ENCODE measurements at places on chromosomes 5 and 9.
A peak's percentile ranks its signal among the peaks of the same experiment; 100 is the strongest.

DNA sequence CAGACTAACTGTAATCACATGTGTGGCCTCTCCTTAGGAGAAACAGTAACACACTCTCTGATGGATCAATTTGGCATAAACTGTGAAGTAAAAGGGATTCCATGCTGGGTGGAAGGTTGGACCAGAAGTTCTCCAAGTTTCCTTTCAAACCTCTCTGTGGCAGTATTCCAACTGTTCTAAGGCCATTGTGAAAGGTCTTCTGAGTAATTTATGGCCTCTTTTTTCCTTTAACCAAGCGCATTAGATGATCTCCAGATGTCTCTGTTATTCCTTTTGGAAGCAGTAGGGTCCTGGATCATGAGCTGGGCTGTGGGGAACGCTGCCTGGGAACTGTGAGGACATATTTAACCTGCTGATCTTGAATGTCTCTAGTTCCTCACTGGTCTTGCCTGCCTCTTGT, 80.6 kb upstream of the IL6ST start:
- no peak for DNase-seq

- DNase-seq = no peak
Observed at GRCh38 chr5:115459855-115460341, 84.7 kb downstream of the FEM1C start.

DNA sequence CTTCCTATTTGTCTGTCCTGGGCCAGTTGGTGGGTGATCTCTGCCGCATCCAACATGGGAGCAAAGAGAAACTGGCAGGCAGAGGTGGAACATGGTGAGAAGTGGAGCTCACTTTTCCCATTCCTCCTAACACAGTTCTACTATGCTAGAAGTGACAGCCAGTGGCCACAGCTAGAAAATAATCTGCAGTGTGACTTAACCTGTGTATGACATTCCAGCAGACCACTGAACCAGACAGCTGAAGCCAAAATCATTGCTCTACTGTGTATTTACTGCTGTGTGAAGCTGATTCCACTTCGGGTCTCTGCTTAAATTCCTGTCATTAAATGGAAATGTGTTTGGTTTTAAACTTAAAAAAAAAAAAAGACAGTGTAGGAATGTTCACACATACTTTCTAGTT, 523.0 kb downstream of the MTRR start:
- DNase-seq = no peak

DNA sequence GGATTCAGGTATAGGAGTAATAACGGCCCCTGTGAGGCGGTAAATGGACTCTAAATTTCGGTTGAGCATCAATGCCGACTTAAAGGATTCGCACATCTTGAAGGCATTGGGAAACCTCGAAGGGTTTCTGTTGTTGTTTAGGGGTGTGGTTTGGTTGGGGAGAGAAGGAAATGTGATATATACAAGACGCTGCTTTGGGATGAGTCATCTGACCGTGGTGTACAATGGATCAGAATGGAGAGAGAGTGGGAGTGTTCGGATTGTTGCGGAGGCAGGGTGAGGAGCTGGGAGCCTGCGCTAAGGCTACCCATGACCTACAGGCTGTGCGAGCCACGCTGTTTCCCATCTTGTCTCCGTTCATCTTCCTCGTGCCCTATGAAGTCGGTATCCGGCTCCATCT, 60.4 kb upstream of the ERCC6L2 start:
- DNase-seq = no peak

GRCh38 chr9:114431770-114432169, 44.0 kb upstream of the AKNA start:
- DNase-seq = no peak

DNA sequence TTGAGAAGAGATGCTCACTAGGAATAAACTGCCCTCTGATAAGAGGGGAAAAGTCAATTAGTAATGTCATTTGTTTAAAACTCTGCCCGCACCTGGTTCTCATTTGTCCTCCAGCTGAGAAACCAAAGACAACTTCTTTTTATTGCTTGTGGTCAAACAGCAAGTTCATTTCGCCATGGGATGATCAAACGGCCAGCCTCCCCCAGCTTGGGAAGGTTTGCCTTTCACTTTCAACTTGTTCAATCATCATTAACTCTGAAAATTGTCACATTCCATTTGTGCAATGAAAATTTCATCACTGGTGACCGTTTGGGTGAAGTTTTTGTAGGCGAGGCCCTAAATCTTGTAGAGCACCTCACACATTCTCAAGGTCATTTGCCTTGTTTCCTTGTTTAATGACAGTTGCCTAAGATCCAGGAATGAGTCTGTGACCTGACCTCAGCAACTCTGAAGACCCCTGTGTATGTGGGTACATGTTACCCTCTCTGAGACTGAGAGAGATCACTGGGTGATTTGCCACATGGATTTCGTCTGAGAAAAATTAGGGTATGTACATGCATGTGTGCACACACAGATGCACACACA, 117.7 kb downstream of the MARCHF3 start:
- DNase-seq = no peak

DNA sequence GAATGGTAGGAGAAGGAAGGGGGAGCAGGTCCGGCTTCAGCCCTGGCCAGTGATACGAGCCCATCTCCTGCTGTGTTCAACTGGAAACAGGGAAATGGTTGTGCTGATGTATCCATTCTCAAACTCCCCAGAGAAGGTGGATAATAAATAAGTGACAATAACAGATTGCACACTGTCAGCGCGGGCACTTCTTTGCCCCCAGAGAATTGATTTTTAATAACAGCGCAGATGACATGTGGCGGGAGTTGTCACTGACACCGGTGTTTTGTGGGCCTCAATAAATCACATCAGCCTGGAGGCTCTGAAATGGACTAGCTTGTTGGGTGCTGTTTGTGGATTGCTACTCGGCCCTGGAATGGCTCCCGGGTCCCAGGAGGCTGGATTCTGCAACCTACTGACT, 141.4 kb upstream of the PANK3 start:
- DNase-seq = no peak

GRCh38 chr5:157519579-157520253, 55.9 kb downstream of the ADAM19 start:
- no peak for DNase-seq

DNA sequence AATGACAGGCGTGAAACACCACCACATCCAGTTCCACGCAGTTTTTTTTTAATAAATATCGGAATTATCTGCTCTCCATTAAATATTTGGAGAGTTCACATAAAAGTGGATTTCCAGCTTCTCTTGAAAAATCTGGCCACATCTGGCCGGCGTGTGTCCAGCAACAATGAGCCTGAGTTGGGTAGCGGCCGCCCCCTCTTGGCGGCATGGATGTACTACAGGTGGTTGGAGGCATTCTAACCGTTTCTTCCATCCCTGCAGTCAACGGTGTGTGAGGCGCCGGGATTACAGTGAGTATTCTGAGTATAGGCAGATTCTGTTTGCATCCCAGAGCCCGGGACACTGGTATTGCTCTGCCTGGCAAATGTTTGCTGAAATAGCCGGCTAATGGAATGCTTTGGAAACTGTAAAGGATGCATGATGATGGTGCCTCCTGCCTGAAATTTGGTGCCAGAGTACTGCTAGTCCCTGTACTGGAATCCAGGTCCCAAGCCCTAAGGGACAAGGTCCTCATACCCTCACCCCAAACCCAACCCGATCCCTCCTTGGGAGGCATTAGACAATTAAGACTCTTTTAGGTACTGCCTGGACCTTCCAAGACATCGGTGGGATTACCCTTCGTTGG, 13.6 kb upstream of the GM2A start:
- DNase-seq = no peak

GRCh38 chr9:129390541-129390940, 212.5 kb upstream of the IER5L start:
- no peak for DNase-seq

GRCh38 chr9:2608276-2608675, 13.3 kb upstream of the VLDLR start:
- DNase-seq = no peak

DNA sequence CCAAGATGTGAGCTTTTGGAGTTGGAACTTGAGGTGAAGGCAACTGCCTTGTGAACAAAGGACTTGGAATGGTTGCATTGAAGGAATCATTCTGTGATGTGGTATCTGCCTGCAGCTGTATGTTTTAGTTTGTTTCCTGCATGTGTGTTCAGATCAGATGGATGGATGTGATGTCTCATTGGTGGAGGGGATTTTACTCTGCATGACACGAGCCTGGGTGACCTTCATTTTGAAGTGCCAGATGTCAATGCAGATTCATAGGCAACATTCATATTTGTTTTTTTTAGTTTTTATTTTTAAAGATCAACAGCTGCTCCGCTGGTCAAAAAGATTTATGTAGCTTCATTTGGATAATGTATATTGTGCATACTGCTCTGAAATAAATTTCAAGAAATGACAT, 13.5 kb downstream of the FBXL7 start:
- DNase-seq = no peak

GRCh38 chr9:98787766-98788335, 8.5 kb downstream of the ANKS6 start:
- no peak for DNase-seq

- DNase-seq = no peak
Observed at GRCh38 chr9:72193478-72193881, 44.2 kb downstream of the GDA start.

GRCh38 chr9:110148384-110148783, 59.6 kb downstream of the C9orf152 start:
- DNase-seq = no peak

GRCh38 chr9:94250456-94250855, 8.6 kb upstream of the ZNF169 start:
- no peak for DNase-seq

DNA sequence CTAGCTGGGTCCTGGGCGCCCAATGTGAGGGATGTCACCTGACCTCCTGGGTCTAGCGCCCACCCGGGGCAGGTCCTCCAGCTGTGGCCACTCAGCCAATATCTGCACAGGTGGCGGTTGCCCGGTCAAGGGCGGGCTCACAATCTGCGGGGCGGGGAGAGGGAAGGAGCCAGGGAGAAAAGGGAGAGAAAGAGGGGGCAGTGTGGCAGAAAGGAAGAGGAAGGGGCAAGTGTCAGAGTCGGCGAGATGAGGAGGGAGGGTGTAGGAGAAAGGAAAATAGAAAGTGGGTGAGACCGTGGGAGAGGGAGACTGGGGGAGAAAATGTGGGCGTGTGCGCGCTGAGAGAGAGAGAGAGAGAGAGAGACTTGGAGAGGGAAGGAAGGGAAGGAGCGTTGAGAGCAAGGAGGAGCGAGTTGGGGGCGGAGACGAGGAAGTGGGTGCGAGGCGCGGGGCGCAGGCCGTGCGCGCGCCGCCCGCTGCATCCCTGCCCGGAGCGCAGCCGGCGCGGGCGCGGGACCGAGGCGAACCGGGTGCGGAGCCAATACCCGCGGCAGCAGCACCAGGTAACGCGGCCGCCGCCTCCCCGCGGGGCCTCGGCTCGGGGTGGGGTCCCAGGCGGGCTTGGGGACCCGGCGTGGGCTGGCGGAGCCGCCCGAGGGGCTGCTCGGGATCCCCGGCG, at the start of gene HRH2:
Gene HRH2, plus strand, starts transcription at position 479 of the 679 bp plus-strand sequence. CDS start 25,163 bp downstream, outside the sequence.
- DNase-seq = no peak

- no peak for DNase-seq
Observed at GRCh38 chr9:30972654-30973053, 1411.8 kb upstream of the ACO1 start.

GRCh38 chr5:74316064-74316603, 324.4 kb downstream of the ENC1 start:
- DNase-seq = peak; percentile 85

DNA sequence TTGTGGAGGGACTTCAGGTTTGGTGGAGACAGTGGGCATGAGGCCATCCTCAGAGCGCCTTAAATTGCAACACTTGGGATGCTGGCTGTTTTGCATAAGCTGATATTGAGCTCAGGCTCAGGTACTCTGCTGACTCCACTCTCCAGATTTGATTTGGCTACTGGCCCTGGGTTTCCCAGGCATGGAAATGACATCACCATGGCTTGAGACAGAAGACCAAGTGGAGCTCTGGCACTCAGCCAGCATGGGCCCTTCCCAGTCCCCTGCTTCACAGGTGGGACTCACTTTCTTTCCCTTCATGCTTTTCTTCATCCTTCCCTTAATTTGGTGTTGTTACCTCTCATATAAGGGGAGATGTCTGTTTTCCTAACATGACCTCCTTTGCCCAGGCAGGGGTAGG, 72.0 kb upstream of the IL12B start:
- no peak for DNase-seq

- no peak for DNase-seq
Observed at GRCh38 chr5:62310426-62311143, 4.6 kb downstream of the KIF2A start.

GRCh38 chr5:79206541-79206940, 29.4 kb upstream of the JMY start:
- DNase-seq = no peak

DNA sequence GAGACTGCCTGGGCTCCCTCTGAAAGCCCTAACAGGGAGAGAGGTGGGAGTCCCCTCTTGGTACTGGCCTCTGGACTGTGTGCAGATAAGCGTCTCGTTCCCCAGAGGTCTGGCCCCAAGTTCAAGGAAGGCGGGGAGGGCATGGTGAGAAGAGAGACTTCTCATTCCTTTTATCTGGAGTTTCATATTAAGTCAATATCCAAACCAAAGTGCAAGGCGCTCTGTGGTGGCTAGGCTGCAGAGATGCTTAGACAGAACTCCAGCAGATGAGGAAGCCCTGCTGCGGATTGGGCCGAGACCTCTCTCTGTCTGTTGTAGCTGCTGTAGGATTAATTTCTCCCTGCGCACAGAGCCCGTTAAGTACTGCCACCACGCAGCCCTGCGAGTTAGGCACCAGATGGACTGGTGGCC, 16.0 kb downstream of the MVB12B start:
- DNase-seq = no peak

- no peak for DNase-seq
Observed at GRCh38 chr5:97182571-97183099, 412 bp downstream of the RIOK2 start.

- DNase-seq = no peak
Observed at GRCh38 chr5:59694411-59694810, 199.1 kb downstream of the PDE4D start.

DNA sequence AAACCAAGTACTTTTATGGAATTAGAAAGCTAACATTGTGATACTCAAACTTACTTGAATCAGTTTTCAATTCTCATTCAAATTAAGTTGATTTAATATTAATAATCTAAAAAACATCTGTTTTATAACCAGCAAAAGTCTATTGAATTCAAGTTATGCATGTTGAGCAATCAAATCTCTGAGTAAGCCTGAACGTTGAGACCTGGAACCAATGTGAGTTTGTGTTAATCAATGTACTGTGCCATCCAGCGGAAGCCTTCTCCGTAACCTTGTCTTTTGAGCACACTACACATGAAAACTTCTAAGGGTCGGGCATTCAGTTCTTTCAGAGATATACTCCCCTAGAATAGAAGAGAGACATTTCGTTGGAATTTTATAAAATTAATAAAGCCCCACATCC, 25.9 kb downstream of the SAR1B start:
- DNase-seq = no peak

- no peak for DNase-seq
Observed at GRCh38 chr9:132401824-132402223, 4.8 kb downstream of the TTF1 start.

GRCh38 chr5:22965960-22966359, 112.8 kb upstream of the CDH12 start:
- DNase-seq = no peak

DNA sequence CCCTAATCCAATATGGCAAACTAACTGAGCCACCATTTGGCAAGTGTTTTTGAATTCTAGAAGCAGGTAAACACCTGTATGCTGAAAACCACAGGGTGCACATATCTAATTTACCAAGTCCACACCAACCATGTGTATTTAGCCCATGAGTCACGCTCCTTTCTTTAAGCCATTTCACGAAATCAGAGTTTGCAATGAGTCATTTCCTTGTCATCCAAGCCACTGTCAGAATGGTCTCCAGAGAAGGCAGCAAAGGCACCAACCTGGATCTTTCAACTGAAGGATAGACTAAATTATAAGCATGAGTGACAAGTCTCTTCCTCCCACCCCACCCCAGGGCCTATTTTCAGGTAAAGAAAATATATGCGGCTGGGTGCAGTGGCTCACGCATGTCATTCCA, 110.0 kb downstream of the PAX5 start:
- no peak for DNase-seq
